ENCODE measurements at places on chromosomes 4 and X.

DNA sequence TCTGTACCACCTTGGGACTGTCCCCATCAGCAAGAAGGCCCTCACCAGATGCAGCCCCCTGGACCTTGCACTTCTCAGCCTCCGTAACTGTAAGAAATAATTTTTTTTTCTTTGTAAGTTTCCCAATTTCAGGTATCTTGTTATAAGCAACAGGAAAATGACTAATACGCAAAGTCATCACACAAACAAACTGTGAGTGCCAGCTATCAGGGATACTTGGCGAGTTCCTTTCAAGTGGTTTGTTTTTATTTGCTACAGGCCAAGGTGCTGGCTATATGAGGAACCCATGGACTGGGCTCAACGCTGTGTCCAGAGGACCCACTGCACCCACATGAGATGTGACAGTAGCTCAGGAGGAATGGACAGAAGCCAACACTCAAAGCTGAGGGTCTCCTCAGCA lies 11.5 kb upstream of the GPM6B start:
- no peak for DNase-seq

- DNase-seq, result no peak
These were observed 38.4 kb upstream of the CLNK start for GRCh38 chr4:10722957-10723356.

GRCh38 chrX:68728186-68728585 lies 80.7 kb downstream of the STARD8 start:
- no peak for DNase-seq

DNA sequence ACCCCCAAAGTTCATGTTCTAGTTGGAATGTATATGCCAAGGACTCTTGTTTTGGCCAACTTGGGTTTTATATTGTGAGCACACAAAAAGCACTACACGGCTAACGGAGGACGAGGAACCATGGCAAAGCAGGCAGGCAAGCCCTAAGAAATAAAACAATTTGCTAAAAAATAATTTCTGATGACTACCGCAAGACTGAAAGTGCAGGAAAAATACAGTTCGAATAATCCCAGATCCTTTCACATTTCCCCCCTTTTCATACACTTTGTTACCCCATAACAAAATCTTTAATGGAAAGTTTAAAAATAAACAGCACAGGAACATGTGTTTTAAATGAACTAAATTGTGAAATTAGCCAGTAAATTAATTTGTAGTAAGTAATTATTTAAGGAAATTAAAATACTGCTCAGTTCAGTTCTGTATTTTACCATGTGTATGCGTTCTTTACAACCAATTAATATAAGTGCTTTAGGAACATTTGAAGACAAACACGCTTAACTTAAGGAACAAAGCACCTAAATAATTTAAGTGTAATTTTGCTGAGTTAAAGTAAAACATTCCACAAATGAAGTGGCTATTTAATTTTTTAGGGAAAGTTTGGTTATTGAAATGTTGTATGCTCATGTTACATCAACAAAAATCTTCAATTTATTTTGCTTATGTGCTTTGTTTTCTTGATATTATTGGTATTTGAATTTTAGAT lies 12.4 kb upstream of the PITX2 start:
- DNase-seq, result no peak

GRCh38 chr4:26217481-26217880 lies 103.3 kb upstream of the RBPJ start:
- DNase-seq, result no peak

DNA sequence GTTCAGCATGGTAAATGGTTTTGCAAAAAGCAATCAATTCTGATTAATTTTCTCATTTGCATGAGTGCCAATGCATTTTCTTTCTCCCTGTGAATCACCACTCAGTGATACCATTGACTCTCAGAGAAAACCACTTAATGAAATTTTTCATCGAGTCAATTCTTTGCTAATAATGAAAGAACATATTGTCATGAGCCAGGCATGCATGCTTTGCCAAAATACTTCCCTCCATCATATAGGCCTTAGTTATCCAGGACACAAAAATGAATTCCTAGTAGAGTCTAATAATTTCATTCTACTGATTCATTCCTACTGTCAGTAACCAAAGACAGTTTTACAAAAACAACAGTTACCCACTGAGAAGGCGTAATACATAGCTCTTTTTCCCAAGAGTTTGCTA lies 680.0 kb downstream of the TRIML1 start:
- DNase-seq, result no peak

DNA sequence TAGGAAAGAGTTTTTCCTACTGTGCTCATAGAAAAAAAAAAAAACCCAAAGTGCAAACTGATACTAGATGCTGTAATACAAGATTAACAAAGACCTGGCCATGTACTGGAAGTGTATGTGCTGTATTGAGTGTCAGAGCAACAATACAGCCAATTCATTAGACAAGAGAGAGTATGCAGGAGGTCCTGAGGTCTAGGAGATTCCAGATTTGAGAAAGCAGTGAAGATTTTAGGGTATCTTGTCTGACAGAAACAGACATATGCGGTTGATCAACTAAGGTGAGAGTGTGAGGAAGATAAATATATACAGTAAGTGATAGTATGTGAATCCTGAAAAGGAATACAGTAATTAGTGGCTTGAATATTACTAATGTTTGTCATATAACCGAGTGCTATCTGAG lies 3.0 kb downstream of the GPR174 start:
- DNase-seq, result no peak

GRCh38 chr4:57168982-57169381 lies 58.8 kb upstream of the IGFBP7 start:
- DNase-seq, result no peak

DNA sequence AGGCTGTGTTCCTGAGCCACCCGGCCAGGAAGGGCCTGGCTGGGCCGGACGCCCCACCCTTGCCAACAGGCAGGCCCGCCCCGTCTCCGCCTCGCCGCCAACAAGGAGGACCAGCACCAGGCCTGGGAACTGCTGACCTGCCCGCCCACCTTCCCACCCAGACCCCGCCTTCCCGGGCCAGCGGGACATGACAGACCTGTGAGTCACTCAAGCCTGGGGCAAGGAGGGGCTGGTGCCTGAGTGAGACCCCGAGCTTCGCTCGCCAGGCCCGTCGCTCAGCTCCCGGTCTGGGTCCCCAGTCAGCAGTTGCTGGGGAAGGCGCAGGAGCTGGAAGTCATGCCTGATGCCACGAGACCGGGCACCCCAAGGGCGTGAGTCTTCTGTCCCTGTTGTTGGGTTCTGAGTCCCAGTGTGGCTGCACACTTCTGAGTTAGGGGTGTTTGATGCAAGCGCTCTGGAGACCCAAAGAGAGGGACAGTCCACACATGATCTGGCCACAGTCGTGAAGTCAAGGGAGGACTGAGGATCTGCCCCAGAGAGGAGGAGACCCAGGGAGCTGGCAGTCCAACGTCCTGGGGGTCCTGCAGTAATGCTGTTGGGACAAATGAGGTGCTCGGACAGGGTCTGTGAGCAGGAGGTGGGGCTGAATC lies at the start of gene DNASE1L1:
Gene DNASE1L1 (minus strand): TSS at position 33 of the 650 bp plus-strand sequence. CDS start 3,686 bp downstream, outside the sequence.
- DNase-seq, result no peak

- DNase-seq, result no peak
These were observed 73.2 kb upstream of the BCOR start for GRCh38 chrX:40170830-40171512.

- DNase-seq, result no peak
These were observed 1255.7 kb downstream of the ADGRL3 start for GRCh38 chr4:62455871-62456270.

DNA sequence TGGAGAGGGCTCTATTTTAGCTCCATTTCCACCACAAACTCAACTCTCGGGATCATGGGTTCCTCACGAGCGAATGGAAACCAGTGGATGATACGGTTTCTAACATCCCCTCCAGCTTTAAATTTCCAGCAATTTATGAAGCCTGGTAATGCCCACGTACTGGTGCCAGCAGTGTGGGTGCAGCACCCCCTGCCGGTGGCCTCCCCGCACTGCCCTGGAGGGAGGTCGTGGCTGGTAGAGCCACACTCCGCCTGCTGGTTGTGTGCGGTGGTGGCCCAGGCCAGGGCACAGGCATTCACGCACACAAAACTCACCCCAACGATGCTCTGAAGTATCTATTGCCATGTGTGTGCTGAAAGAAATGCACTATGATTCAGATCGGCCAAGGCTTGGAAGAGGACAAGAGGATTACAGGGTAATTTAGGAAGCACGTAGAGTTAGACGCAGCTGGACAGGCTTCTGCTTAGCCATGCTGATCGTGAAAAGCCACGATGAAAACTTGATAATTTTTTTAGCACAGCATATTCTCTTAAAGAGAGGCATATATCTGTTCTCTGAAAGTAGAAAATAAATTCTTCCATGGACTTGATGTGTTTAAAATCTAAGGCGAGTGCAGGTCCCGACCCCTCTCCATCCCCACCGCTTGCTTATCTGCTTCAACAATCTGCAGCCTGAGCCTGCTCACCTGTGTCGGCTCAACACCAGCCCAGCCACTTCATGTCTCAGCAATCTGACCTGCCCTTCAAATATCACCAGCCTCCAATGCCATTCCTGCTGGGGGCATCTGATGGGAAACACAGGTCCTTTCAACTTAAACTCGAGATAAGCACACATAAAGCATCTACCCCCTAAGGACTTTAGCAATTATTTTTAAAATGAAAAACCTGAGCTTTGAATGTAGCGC lies 59.1 kb downstream of the SCD5 start:
- no peak for DNase-seq

DNA sequence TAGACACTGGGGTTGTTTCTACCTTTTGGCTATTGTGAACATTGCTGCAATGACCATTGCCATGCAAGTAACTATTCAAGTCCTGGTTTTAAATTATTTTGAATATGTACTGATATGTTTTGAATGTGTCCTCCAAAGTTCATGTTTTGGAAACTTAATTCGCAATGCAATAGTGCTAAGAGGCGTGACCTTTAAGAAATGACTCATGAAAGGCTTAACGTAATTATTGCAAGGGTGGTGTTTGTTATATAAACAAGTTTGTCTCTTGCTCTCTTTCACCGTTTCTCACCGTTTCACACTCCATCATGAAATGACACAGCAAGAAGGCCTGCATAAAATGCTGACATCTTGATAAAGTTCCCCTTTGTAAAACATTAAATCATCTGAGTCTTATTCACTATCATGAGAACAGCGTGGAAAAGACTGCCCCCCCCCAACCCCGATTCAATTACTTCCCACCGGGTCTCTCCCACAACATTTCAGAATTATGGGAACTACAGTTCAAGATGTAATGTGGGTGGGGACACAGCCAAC lies 506.9 kb upstream of the FAM47C start:
- DNase-seq, result no peak

DNA sequence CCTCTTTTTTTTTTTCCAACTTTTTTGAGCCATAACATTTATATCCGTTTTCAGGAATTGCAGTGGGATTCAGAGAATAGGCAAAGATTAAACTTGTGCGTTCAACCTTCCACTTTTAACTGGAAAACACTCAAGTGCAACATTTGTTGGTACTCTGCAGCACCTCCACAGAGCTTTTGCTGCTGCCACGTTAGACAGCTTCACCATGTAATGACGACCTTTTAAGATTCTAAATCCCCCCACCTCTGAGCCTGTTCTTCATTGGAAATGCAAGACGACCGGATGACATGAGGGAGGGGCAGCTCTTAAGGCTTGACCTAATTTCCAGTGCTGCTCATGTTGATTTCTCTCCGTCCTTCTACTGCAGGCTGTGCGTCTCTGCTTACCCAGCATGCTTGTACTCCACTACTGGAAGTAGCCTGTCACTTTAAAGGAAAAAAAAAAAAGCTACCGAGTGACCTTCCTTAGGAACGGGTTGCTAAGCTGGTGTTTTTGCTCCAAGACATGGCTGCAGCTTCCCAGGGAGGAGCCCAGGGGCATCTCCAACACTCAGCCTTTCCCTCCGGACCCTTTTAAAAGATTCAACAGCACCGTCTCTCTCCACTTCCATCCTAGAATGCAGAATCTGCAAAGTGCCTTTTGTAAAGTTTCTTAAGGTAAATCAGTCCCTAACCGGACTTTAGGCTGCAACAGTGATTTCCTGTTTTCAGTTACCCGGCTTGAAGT lies at the start of gene CC2D2A:
Gene CC2D2A (plus strand): TSS at position 481 of the 726 bp plus-strand sequence. CDS start 6,051 bp downstream, outside the sequence.
- DNase-seq, result no peak

DNA sequence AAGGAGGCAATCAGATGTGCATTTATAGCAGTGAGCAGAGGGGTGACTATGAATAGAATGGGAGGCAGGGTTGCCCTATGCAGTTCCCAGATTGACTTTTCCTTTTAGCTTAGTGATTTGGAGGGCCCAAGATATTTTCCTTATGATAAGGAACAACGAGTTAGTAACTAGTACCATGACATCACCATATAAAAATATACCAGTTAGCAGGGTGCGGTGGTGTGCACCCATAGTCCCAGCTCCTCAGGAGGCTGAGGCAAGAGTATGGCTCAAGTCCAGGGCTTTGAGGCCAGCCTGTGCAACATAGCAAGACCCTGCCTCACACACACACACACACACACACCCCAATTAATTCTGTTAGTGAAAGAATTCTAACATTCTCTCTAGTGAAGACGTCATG lies 53.0 kb downstream of the IL13RA2 start:
- DNase-seq, result no peak

- no peak for DNase-seq
These were observed 200.8 kb downstream of the SPATA18 start for GRCh38 chr4:52251864-52252263.

GRCh38 chr4:135365065-135365464 lies 1163.5 kb upstream of the PABPC4L start:
- no peak for DNase-seq

DNA sequence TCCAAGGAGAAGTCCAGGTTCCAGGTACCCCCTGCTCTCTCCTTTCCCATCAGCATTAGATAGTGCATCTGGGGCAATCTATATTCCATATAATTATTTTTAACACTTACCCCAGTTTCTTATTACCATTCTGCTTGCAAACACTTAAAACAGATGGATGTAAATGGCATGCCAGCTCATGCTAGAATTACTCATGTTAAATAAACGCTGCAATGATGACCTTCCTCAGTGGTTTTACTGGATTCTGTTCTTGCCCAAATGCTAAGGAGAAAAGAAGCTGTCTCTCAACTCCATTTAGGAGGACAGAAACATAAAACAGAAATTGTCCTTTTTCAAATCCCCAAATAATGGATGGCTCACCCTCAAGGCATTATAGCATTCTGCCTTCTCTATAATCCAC lies 161.1 kb downstream of the NLGN4X start:
- no peak for DNase-seq

GRCh38 chrX:66046612-66047235 lies 6.8 kb upstream of the VSIG4 start:
- DNase-seq, result no peak

- no peak for DNase-seq
These were observed 125.0 kb downstream of the ARHGAP6 start for GRCh38 chrX:11540532-11541377.

DNA sequence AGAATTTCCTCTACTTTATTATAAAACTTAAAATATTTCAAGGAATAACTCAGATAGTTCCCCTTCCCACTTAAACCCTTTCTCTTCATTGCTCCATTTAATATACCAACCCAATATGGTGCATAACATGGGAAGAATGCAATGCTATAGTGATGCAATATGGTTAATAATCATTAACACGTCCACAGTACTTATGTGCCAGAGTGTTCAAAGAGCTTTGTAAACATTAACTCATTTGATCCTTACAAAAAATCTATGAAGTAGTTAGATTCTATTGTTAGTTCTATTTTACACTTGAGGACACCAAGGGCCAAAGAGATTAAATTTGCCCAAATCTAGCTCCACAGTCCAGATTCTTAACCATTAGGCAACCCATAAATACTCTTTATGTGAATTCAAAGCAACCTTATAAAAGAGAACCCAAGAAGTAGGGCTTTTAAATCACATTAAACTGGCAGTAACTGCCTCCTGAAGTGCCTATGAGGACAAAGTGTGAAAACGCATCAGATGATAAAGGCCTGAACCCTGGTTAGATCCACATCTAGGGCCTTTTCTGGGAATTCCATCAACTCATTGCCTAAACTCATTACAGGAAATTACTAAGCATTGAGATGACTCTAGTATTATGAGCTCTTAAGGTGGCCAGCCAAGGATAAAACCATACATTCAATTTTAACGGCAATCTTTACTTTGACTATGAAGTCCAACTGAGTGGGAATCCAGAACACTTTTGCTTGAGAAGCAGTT lies 94.3 kb downstream of the AREG start:
- DNase-seq, result no peak

Data from NCI-H1417 treated with DMSO at 0.1 percent for 48 hours (cell line).